ENCODE measurements at places on chromosomes 6 and 20. TPM values are rescaled to one million over a fixed set of nuclear protein-coding genes. Genes with fewer than 3 reads are reported as not detected.

WFDC12 gene
- not detected for total RNA-seq

LHFPL5 gene
- total RNA-seq, result not detected

STMN3 gene
- 42.7 TPM for total RNA-seq

COL9A3 gene
- 113 TPM for total RNA-seq

FUT9 gene
- total RNA-seq, result 6.8 TPM

ARMH2 gene
- not detected for total RNA-seq

TP53TG5 gene
- not detected for total RNA-seq

CRISP2 gene
- 0.50 TPM for total RNA-seq

KCNQ5 gene
- 2.3 TPM for total RNA-seq

ILRUN gene
- 80.1 TPM for total RNA-seq

KCNS1 gene
- total RNA-seq, result 0.97 TPM

EMILIN3 gene
- 6.3 TPM for total RNA-seq

PAK5 gene
- 1.1 TPM for total RNA-seq

DUSP15 gene
- total RNA-seq, result 5.9 TPM

UFL1 gene
- 13.3 TPM for total RNA-seq

BTNL2 gene
- not detected for total RNA-seq

PRSS16 gene
- 11.8 TPM for total RNA-seq

TRIM10 gene
- not detected for total RNA-seq

HUS1B gene
- total RNA-seq, result 7.0 TPM

DEFB132 gene
- not detected for total RNA-seq

KCNK17 gene
- 3.1 TPM for total RNA-seq

MLN gene
- total RNA-seq, result not detected

SLC22A16 gene
- not detected for total RNA-seq

PRRT1 gene
- total RNA-seq, result not detected

PI3 gene
- not detected for total RNA-seq

SEL1L2 gene
- not detected for total RNA-seq

C4B gene
- not detected for total RNA-seq

CGAS gene
- total RNA-seq, result 14.8 TPM

ID1 gene
- total RNA-seq, result 452 TPM

TBXT gene
- total RNA-seq, result not detected

NMBR gene
- not detected for total RNA-seq

PPP1R14C gene
- total RNA-seq, result 1.4 TPM

POPDC3 gene
- 5.1 TPM for total RNA-seq

APCDD1L gene
- total RNA-seq, result 10.9 TPM

BEND3 gene
- 33.7 TPM for total RNA-seq

ZBTB22 gene
- 7.7 TPM for total RNA-seq

LY6G6F gene
- total RNA-seq, result not detected

SLC25A27 gene
- total RNA-seq, result 16.2 TPM

CCN5 gene
- total RNA-seq, result not detected

FAM110A gene
- total RNA-seq, result 13.7 TPM

ZSCAN23 gene
- total RNA-seq, result 3.1 TPM

FAM83C gene
- not detected for total RNA-seq

GGTLC1 gene
- not detected for total RNA-seq

PRR18 gene
- total RNA-seq, result 0.08 TPM

TRIM15 gene
- total RNA-seq, result 1.0 TPM

NKX2-2 gene
- total RNA-seq, result not detected

MCHR2 gene
- not detected for total RNA-seq

CEP43 gene
- total RNA-seq, result 43.1 TPM

All from GM23338 (cell line).